Jurkat, Clone E6-1 (cell line): ENCODE measurements at places on chromosomes 12 and 14.
A peak's percentile ranks its signal among the peaks of the same experiment; 100 is the strongest.

DNA sequence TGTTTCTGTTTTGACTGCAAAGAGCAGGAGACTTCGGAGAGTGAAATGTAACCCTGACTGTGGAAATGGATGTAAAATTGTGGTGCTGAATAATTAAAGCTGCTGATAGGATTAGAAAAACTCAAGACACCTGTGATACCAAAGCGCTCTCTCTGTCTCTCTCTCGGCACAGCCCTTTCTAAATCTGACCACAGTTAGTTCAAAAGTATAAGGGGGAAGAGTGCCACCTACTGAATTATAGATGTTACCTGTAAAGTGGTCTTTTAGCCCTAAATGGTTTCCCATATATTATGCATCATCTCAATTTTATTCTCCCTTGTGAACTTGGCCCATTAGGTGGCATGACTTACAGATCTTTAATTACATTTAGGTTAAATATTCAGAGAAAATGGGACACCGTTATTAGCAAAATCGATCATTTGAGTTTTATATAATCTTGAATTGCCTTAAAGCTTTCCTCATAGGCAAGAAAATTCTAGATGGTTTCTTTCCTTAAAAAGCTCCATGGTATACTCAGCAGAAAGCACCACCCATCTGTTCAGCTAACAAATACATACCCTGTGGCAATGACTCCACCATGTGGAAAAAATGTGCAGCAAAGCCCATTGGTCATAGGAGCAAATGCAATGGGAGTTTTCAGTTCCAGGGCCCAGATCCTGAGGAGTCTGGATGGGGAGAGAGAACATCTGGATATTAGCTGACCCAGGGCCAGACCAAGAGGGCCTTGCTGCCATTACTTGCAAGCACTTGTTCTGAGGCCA, 18.1 kb downstream of the RFC5 start:
- DNase-seq: peak; percentile 32

DNA sequence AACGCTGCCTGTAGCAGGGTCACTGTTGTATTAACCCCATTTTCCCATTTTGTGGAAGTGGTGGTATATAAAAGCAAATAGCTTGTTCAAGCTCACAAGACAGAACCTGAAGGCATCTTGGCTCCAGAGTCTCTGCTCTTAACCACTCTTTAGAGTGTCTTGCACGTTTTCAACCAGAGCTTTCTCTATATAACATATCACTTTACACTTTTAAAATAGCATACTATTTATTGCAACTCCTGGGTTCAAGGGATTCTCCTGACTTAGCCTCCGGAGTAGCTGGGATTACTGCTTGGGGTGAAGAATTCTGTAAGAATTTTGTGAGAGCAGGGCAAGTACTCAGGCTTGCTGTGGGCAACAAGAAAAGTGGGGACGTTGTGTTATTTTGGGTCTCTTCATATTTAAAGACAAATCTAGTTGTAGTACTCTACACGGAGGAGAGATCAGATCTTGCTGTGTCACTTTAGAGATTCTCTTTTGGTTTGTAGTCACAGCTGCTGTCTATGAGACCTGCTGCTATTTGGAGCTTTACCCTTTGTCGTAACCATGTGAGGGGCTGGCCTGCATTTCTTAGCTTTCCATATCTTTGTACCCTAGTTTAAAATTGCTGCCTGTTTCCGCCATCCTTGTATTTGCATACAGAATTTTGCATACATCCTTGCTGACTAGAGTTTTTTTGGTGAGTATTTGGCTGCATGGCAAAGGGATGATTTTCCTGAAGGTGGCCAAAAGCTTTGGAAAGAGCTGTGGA, 40.7 kb downstream of the WDR20 start:
- DNase-seq: no peak

- DNase-seq: no peak
These were observed 19.9 kb downstream of the CCND2 start for GRCh38 chr12:4293299-4293965.

DNA sequence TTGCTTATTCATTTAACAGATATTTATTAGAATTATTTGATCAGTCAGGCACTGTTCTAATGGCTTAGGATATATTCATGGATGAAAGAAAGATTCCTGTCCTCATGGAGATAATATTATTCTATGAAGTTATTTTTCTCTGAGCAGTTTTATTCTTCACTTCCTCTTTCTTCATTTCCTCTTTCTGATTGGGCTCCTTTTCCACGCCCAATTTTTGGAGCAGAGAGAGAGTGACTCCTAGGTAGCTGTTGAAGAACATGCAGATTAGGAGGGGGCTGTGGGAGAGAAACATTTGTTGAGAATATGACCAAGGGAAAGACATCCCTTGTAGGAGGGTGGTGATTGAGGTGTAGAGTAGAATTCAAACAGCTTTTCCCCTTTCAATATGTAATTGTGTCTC, 6.0 kb upstream of the YARS2 start:
- no peak for DNase-seq

DNA sequence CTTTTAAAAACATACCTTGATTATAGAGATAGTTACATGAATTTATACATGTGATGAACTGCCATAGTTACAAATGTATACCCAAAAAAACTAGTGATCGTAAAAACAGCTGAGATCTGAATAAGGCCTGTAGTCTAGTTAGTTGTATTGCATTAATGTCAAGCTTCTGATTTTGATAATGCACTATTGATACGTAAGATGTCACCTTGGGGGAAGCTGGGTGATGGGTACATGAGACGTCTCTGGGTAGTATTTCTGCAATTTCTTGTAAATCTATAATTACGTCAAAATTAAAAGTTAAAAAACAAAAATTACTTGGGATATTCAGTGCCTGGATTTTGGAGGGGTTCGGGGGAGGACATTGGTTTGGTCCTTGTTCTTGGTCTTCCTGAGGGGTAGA, 144.4 kb downstream of the SAMD4A start:
- DNase-seq: no peak

DNA sequence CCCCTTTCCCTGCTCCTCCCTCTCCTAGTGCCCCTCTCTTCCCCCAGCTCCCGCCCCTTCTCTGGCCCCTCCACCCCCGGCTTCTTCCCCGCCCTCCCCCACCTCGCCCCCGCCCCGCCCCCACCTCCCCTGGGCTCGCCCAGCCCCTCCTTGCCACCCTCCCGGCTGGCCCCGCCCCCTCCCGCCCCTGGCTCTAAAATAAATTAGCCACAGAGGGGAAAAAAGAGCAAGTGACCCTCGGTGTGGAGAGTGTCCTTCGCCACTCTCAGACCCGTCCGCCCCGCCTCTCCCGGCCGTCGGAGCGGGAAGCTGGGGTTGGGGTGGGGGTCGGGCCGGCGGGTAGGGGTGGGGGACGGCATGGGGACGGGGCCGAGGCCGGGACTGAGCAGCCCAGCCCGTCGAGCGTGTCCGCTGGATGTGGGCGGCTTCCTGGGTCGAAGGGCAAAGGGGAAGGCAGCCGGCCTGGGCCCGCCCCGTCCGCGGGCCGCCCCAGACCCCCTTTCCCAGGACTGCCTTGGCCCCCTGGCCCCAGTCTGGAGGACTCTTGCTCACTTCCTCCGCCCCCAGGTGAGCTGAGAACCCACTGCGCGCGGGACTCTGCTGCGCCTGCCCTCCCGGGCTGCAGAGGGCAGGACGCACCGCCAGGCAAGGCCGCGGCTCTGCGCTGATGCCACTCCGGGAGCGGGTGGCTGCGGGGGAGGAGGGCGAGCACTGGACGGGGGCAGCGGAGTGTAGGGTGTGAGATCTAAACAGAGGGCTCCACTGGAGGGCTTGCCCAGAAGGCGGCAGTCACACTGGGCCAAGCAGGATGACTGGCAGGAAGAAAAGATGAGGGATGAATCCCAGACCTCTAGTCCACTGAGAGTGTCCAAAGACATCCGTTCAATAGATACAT, 570 bp upstream of the FIGNL2 start:
- DNase-seq: no peak

DNA sequence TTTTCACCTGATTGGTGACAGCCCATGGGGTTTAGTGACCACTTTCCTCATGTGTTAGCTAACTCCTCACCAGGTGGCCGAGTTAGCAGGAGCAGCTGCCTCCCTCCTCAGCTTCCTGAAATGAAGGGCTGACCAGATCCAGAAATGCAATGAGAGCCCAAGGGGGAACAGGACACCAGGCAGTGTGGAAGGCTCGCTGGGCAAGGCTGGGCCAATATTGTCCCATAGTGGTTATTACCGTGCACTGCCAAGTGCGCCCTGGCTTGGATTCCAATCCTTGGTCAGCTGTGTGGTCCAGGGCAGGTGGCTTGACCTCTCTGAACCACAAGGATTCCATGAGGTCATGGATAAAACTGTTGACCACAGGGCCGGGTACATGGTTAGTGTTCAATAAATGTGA, 3.6 kb upstream of the HSPB8 start:
- no peak for DNase-seq

GRCh38 chr14:58901826-58902225, 264.1 kb downstream of the DACT1 start:
- DNase-seq: no peak

- DNase-seq: no peak
These were observed 185.6 kb upstream of the NAV3 start for GRCh38 chr12:77644915-77645605.

- peak; percentile 26 for DNase-seq
These were observed 131.0 kb upstream of the SRRM4 start for GRCh38 chr12:118850244-118850825.

- peak; percentile 79 for DNase-seq
These were observed 27.7 kb downstream of the FIGNL2 start for GRCh38 chr12:51820526-51821439.

GRCh38 chr12:89187507-89187906, 164.8 kb downstream of the DUSP6 start:
- no peak for DNase-seq

DNA sequence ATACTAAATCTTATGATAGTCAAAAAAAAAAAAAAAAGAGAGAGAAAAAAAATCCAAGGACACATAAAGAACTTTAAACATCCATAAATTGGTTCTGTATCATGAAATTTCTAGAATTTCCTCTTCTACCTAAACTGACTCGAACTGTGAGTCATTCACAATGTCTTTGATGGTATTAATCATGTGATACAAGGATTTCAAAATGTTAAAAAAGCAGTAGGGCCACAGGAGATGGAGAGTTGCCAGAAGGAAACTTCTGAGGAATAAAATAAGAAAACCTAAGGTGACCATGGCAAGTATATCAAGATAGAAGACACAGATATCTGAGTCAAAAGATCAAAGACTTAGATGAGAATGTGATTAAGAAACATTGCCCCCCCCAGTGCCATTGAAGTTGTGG, 1320.9 kb upstream of the FLRT2 start:
- no peak for DNase-seq

GRCh38 chr14:84850595-84850994, 679.3 kb upstream of the FLRT2 start:
- no peak for DNase-seq

GRCh38 chr12:85805654-85806053, 30.6 kb downstream of the RASSF9 start:
- no peak for DNase-seq
